GM23248 (cell line): ENCODE measurements at places on chromosomes 1 and 21. TPM values are rescaled to one million over a fixed set of nuclear protein-coding genes. Genes with fewer than 3 reads are reported as not detected.

GRCh38 chr1:18079941-18080735, 27.5 kb upstream of the IGSF21 start:
- no peaks in the 10 kb centered on the region for H3K36me3 ChIP-seq
- no peak for DNase-seq
- no peaks in the 10 kb centered on the region for H3K4me1 ChIP-seq
- no peaks in the 10 kb centered on the region for H3K27me3 ChIP-seq

GRCh38 chr1:48582408-48582807, 110.4 kb upstream of the SPATA6 start:
- DNase-seq: no peak
- H3K4me1 ChIP-seq: no peaks in the 10 kb centered on the region
- H3K36me3 ChIP-seq: no peaks in the 10 kb centered on the region
- no peak overlapping the region for H3K4me3 ChIP-seq
- H3K27me3 ChIP-seq: peaks cover 3% of the 10 kb centered on the region; the same call in 1 of the 2 replicates

RIPPLY3 gene
- not detected in 2 replicates for total RNA-seq

GRCh38 chr1:109167001-109167506, 46.7 kb upstream of the SARS1 start:
- no peak for DNase-seq
- no peak overlapping the region for H3K4me3 ChIP-seq
- peaks cover 7% of the 10 kb centered on the region for H3K4me1 ChIP-seq
- H3K27me3 ChIP-seq: no peaks in the 10 kb centered on the region
- no peaks in the 10 kb centered on the region for H3K36me3 ChIP-seq

- peaks cover 10% of the 10 kb centered on the region for H3K27me3 ChIP-seq
- H3K4me3 ChIP-seq: peak overlapping the region; percentile 19
- H3K36me3 ChIP-seq: no peaks in the 10 kb centered on the region
- peaks cover 13% of the 10 kb centered on the region for H3K4me1 ChIP-seq
Measured at GRCh38 chr1:63124666-63125191, 197.6 kb upstream of the FOXD3 start.

DNA sequence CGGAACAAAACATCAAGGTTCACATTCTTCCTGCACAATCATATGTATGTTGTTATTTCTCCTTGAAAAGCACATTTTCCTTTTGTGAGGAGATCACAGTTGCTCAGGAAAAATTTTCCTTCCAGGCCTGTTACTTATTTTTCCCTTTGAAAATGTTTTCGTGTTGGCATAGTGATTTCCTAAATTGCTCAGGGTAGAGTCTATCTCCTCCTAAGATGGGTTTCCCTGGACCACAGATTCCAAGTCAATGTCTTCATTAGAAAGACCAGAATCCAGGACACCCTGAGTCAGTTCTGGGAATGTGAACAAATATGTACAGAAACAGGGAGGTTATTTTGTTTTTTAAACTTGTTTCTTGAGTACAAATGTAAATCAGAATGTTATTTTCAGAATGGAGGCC, 94.3 kb upstream of the C1orf105 start:
- DNase-seq: peak; percentile 65
- H3K27me3 ChIP-seq: no peaks in the 10 kb centered on the region
- H3K36me3 ChIP-seq: no peaks in the 10 kb centered on the region
- H3K4me1 ChIP-seq: peaks cover 44% of the 10 kb centered on the region
